ENCODE measurements at places on chromosomes 4 and X. TPM values are rescaled to one million over a fixed set of nuclear protein-coding genes. Genes with fewer than 3 reads are reported as not detected.

LRCH2 gene
- not detected for total RNA-seq

BEX2 gene
- total RNA-seq, result 12.2 TPM

ATRX gene
- total RNA-seq, result 9.4 TPM

SNCA gene
- total RNA-seq, result 10.5 TPM

FAM200B gene
- total RNA-seq, result 38.7 TPM

MTTP gene
- total RNA-seq, result 12.4 TPM

ARHGAP6 gene
- 0.81 TPM for total RNA-seq

F9 gene
- not detected for total RNA-seq

IKBKG gene
- 49.8 TPM for total RNA-seq

TCEAL4 gene
- 16.6 TPM for total RNA-seq

Data from Caki2 (cell line).